ENCODE measurements at places on chromosomes 5 and 9.

- no peak for DNase-seq
Observed at GRCh38 chr5:125559296-125559695, 812.9 kb upstream of the ZNF608 start.

- no peak for DNase-seq
Observed at GRCh38 chr9:100534401-100534800, 43.5 kb upstream of the CAVIN4 start.

- peak; percentile 92 for DNase-seq
Observed at GRCh38 chr9:107213561-107214028, 69.5 kb upstream of the RAD23B start.

GRCh38 chr5:72325566-72326305, 5.6 kb downstream of the PTCD2 start:
- no peak for DNase-seq

- peak; percentile 3 for DNase-seq
Observed at GRCh38 chr5:62477801-62478200, 65.2 kb downstream of the IPO11 start.

- DNase-seq = no peak
Observed at GRCh38 chr5:10620346-10620745, 56.5 kb downstream of the ANKRD33B start.

DNA sequence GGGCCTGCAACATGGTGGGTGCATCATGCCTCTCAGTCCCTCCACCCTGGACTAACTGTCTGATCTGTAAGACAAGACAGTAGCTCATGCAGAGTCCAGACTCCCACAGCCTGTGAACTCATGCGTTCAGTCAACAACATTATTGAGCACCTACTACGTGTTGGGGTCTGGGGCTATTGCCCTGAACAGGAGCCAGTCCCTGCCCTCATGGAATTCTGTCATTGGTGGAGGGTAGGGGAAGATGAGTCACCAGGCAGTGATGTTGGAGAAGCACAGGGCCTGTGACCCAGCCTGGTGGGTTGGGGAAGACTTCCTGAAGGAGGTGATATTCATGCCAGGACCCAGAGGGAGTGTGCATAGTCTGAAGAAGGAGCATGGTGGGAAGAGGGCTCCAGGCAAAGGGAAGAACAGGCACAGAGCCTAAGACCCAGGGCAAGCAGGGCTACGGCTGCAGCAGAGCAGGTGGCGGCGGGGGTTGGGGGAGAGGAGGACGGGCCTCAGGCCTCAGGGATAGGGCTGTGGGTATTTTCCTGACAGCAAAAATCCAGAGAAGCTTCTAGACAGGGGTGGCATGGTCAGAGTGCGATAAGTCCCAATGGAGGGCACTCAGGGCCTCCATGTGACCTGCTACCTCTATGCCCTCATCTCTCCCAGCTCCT, 26.7 kb upstream of the PSD2 start:
- DNase-seq = peak; percentile 11

DNA sequence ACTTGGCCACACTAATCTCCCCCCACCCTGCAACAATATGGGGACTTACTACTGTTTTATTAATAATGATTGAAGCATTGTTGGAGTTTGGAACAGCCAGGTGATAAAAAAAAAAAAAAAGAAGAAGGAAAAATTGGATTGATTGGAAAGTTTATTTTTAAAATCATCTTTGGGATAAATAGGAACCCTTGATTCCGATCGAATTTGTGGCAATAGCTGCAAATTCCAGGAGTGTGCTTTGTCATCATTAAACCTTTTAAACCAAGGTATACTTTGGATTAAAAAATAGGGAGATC, 907 bp upstream of the NR2F1 start:
- DNase-seq = no peak

- DNase-seq = no peak
Observed at GRCh38 chr9:137273095-137273490, 4.4 kb upstream of the TOR4A start.

DNA sequence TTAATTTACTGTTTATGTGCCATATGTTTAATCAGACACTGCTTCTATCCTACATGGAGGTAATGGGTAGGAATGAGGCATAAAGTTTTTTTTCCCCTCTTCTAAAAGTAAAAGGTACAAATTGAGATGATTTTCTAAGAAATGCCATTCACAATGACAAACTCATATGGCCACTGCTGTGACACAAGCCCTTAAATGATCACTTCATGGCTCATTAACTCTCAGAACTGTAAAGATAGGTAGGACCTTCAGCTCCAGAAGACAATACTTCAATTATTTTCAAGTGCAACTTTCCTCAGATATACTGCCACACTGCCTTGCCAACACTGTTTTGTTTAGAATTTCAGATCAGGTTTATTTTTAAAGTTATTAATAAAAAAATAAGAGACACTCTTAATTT, 362.9 kb upstream of the ZNF608 start:
- no peak for DNase-seq

DNA sequence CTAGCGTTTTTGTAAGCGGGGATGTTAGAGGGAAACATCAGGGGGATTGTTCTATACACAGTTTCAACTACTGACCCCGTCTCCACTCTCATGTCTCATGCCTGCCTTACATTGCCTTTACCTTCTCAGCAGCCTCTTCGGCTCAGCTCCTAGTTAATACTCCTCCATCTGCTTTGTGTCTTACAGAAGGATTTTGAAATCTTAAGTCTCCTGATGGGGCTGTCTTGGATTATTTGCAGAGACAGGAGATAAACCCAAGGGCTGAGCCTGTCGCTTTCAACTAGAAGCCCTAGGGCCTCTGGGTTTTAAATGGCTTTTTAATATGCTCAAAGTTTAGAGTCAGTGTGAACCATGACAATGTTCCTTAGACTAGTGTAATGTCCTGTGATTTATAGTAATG, 161.5 kb downstream of the CARTPT start:
- DNase-seq = no peak

DNA sequence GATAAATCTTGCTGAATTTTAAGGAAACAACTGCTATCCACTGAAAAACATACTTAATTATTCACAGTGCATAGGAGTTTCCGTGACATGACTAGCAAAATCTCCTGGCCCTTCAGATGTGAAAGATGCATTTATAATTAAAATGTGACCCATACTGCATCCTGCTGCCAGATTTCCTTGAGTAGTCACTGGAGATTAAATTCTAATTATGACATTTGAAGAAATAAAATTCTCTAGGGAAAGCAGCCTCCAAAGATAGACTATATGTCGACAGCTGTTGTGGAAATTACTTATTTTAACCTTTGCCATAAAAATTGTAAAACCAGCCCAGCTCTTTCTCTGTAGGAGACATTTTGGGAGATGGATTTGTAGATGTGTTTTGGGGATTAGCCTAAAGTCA, 193.6 kb upstream of the SMC2 start:
- no peak for DNase-seq

- DNase-seq = no peak
Observed at GRCh38 chr5:170745481-170746071, 37.9 kb upstream of the GABRP start.

Measured in inflammatory macrophage treated with lipopolysaccharide for 4 hours (primary cell).